ENCODE measurements at places on chromosomes 16 and 17. TPM values are rescaled to one million over a fixed set of nuclear protein-coding genes. Genes with fewer than 3 reads are reported as not detected.
A peak's percentile ranks its signal among the peaks of the same experiment; 100 is the strongest.

- H3K4me1 ChIP-seq = no peaks in the 10 kb centered on the region
- H3K4me3 ChIP-seq = no peak overlapping the region
- no peak for DNase-seq
Measured at GRCh38 chr17:58677194-58677880, 14.5 kb downstream of the TEX14 start.

GRCh38 chr17:7557775-7558543 lies 591 bp upstream of the TNFSF13 start:
- H3K27me3 ChIP-seq = no peaks in the 10 kb centered on the region
- peak overlapping the region; percentile 97 for H3K4me3 ChIP-seq
- peak; percentile 94 for DNase-seq
- H3K27ac ChIP-seq = peak overlapping the region; percentile 88
- peaks cover 38% of the 10 kb centered on the region for H3K4me1 ChIP-seq
- no peaks in the 10 kb centered on the region for H3K36me3 ChIP-seq

ATP2C2 gene
- 3.3 TPM for total RNA-seq

SMTNL2 gene
- 0.26 TPM for total RNA-seq

DNA sequence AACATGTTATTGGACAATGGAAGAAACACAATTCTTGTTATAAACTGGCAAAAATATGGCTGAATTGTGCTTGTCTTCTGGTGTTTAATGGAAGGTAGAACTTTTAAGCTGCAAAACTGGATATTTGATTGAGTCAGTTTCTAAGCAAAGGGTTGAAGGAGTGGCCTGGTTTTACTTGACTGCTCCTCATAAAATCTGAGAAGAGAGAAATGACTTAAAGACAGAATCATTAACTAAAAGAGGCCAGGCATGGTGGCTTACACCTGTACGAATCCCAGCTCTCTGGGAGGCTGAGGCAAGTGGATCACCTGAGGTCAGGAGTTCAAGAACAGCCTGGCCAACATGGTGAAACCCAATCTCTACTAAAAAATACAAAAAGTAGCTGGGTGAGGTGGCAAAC lies 770.7 kb downstream of the CDH11 start:
- H3K4me3 ChIP-seq = no peak overlapping the region
- H3K36me3 ChIP-seq = no peaks in the 10 kb centered on the region
- no peak overlapping the region for H3K27ac ChIP-seq
- DNase-seq = no peak
- H3K27me3 ChIP-seq = no peaks in the 10 kb centered on the region
- H3K4me1 ChIP-seq = no peaks in the 10 kb centered on the region

- H3K27ac ChIP-seq = no peak overlapping the region
- H3K36me3 ChIP-seq = no peaks in the 10 kb centered on the region
- H3K27me3 ChIP-seq = no peaks in the 10 kb centered on the region
- DNase-seq = no peak
Measured at GRCh38 chr17:78680436-78680835, 101.6 kb downstream of the CYTH1 start.
